ENCODE measurements at places on chromosomes 2 and 18. TPM values are rescaled to one million over a fixed set of nuclear protein-coding genes. Genes with fewer than 3 reads are reported as not detected.

DNA sequence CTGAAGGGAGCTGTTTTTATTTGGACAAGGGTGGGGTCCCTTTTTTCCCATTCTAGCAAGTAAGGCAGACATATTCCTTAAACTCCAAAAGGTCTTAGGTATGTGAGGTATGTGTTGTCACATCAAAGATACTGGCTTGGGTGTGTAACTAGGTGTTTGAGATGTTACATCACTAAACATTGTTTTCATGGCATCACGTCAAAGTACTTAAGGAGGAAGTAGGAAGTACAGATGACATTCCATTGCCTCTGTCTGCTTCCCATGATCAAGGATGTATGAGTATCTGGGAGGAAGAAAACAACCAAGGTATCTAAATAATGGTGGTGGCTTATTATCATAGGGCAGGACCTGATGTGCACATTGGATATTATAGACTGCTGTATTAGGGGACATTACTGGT is 39.3 kb downstream of the CD302 start:
- DNase-seq, result no peak

DNA sequence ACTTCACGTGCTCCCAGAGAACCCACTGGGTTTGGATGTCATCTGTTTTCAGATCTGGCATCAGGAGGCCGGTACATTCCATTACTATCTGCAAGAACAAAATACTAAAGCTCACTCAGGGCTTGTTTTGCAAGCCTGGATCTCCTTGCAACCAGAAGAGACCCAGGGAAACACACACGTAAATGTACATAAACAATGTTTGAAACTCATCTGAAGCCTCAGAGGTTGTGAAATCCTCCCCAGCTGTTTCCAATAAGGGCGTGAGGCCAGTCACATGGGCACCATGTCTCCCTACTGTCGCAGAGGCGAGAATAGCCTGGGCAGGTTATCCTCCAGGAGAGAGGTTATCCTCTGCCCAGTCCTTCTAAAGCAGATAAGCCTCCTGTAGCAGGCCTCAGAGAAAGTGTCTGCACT is 186.9 kb downstream of the GFPT1 start:
- DNase-seq, result no peak

SRD5A2 gene
- polyA plus RNA-seq, result 0.03 TPM

GLI2 gene
- polyA plus RNA-seq, result 34.8 TPM

DNA sequence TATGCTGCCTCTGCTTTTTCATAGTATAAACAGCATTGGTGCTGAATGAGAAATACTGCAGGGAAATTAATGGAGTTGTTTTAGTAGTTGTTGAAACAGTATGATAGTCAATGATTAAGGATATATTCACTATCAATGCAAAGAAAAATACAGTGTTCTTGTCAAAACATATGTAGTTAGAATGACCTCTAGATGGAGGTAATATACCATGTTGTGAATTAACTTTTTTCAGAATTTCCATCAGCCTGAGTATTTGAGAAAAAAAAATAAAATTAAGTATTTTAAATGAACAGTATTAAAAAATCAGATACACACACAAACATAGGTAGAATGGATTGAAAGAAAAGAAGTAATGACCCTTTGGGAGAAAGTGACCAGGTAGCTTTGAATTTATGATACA is 59.5 kb downstream of the RMDN2 start:
- DNase-seq, result no peak

SH2D6 gene
- polyA plus RNA-seq, result 0.27 TPM

GRCh38 chr2:45992021-45992740 is 305.0 kb upstream of the EPAS1 start:
- DNase-seq, result no peak

- DNase-seq, result no peak
Measured at GRCh38 chr2:177783835-177784744, 288.5 kb downstream of the PDE11A start.

- no peak for DNase-seq
Measured at GRCh38 chr2:224869601-224870233, 153.6 kb upstream of the CCDC195 start.

GRCh38 chr2:10043256-10043905 is at the start of gene KLF11:
Gene KLF11 (plus strand): TSS chr2:10043550. CDS start chr2:10043717, 167 bp downstream.
- DNase-seq, result peak; percentile 85

GKN2 gene
- polyA plus RNA-seq, result not detected

DNA sequence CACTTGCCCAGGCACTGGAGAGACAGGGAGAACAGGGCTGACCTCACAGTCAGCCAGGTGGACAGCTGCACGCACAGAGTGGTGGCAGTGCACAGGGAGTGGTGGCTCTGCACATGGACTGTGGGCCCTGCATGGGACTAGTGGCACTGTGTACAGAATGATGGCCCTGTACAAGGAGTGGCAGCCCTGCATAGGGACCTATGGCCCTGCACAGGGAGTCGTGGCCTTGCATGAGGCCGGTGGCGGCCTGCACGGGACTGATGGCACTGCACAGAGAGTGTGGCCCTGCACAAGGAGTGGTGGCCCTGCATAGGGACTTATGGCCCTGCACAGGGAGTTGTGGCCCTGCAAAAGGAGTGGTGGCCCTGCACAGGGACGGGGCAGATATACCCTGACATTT is 19.1 kb upstream of the STEAP3 start:
- DNase-seq, result no peak

C2orf78 gene
- not detected for polyA plus RNA-seq

Measured in left renal pelvis (tissue), 4 donors.